Posterior vena cava (tissue), 2 donors: ENCODE measurements at places on chromosomes 6 and 20. TPM values are rescaled to one million over a fixed set of nuclear protein-coding genes. Genes with fewer than 3 reads are reported as not detected.

- no peak for DNase-seq
Observed at GRCh38 chr6:109174916-109175315, 79.6 kb downstream of the CEP57L1 start.

- DNase-seq, result no peak
Observed at GRCh38 chr6:73491377-73491776, 29.5 kb downstream of the EEF1A1 start.

DNA sequence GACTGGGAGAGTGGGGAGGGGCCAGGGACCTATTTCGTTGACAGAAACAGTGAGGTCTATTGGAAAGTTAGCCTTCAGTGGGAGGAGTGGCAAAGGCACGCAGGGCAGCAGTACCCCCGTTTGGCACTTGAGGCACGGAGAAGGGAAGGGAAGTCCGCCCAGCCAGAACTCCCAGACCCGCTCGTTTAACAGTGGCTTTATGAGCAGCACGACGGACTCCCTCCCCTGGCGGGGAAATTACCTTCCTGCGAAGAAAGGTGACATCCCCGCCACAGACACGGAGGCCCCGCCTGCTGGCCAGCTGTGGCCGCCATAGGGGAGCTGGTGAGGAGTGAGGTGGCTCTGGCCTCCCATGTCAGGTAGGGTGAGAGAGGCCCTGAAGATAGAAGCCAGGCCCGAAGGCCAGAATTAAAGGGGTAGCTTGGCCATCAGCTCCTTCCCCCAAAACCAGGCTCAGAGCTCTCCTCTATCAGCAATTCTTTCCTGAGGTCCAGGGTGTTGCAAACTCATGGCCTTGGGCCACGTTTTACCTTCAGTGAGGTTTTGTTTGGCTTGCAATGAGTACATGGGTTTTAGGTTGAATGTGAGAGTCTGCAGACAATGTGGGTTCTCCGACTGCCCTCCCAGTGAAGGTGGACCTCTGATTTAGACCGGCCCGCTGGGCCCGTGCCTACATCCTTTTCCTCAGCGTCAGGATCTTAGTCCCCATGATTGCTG is 123.7 kb downstream of the MRPL14 start:
- DNase-seq, result no peak

GRCh38 chr20:23116311-23117089 is 30.4 kb upstream of the CD93 start:
- DNase-seq, result peak; percentile 72

GRCh38 chr6:156102129-156102528 is 646.5 kb upstream of the NOX3 start:
- DNase-seq, result no peak

DNA sequence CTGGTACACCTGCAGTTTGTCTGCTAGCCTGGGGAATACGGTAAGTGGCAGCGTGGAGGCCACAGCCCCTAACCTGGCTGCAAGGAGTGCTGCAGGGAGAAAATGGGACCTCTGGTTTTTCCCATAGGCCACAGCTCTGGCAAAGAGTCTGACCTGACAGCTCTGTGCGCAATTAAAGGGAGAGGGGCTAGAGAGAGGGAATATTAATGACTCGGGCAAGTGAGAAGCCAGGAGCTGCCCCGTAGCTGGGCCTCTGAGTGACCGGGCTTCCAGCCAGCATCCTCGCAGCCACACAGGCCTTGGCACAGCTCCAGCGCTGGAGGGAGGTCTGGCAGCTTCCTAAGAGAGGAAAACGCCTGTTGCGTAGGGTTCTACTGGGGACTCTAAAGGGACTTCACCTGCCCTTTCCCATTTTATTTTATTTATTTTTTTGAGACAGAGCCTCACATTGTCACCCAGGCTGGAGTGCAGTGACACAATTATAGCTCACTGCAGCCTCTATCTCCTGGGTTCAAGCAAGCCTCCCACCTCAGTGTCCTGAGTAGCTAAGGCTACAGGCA is 18.2 kb upstream of the OCSTAMP start:
- DNase-seq, result peak; percentile 92

- DNase-seq, result no peak
Observed at GRCh38 chr6:36320475-36320874, 16.2 kb downstream of the BNIP5 start.

GRCh38 chr20:59804871-59805665 is 128.4 kb downstream of the SYCP2 start:
- DNase-seq, result no peak

GRCh38 chr6:53426667-53427270 is 78.0 kb upstream of the ELOVL5 start:
- no peak for DNase-seq

DNA sequence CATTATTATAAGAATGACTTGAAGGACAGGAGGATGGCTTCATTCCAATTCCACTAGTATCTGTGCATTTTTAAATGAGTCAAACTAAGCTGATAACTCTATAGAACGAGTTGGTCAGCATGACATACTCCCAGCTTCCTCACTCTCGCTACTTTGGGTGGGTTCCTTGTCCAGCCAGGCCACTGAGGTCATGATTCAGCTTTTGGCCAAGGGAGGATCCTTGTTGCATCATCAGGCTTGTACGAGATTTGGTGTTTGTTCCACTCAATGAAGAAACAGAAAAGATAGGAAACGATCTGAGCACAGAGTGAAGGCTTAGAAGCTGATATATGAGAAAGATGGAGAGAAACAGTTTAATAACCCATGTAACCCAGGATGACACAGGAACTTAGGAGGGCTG is 19.8 kb downstream of the NEDD9 start:
- no peak for DNase-seq

- DNase-seq, result no peak
Observed at GRCh38 chr6:156857573-156857972, 80.4 kb downstream of the ARID1B start.

DNA sequence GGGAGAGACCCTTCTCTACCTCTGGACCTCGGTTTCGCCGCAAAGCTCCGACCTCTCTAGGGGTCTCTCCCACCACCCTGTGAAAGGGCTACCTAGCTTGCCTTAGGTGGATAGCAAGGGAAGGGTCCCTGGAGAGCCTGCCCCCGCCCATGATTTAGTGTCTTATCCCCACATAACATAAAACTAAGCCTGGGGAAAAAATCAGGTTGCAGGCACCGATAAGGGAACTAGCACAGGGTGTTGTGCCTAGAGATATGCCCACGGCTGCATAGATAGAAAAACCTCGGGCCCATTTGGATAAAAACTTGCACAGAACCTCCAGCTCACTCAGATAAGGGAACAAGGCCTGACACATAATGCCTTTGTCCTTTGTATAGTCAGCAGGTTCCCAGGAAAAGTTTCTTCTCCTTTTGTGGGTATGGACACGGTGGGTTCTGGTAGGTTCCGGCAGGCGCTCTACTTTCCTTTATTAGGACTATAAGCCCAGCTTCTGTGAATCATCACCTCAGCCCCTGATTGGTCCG is 846 bp downstream of the ZSCAN31 start:
- no peak for DNase-seq

- no peak for DNase-seq
Observed at GRCh38 chr20:32010666-32011065, 428 bp downstream of the CCM2L start.

- peak; percentile 83 for DNase-seq
Observed at GRCh38 chr6:32190911-32191677, 1.1 kb upstream of the PBX2 start.

DNA sequence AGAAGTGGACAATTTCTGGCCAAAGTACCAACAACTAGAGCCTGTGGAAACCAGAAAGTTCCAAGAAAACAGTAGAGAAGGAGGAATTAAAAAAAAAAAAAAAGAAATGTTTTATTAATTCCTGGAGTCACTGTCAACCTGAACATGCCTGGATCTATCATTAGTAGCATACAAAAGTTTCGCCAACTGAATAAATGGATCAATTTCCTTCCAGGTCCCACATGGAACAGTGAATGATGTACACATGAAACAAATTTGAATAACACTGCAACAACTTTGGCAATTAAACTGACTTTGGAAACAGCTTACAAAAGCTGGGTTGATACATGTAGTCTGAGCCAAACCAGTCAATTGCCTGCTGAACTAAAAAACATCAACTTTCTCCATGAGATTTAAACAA is 90.0 kb upstream of the HMGCLL1 start:
- DNase-seq, result no peak

DNA sequence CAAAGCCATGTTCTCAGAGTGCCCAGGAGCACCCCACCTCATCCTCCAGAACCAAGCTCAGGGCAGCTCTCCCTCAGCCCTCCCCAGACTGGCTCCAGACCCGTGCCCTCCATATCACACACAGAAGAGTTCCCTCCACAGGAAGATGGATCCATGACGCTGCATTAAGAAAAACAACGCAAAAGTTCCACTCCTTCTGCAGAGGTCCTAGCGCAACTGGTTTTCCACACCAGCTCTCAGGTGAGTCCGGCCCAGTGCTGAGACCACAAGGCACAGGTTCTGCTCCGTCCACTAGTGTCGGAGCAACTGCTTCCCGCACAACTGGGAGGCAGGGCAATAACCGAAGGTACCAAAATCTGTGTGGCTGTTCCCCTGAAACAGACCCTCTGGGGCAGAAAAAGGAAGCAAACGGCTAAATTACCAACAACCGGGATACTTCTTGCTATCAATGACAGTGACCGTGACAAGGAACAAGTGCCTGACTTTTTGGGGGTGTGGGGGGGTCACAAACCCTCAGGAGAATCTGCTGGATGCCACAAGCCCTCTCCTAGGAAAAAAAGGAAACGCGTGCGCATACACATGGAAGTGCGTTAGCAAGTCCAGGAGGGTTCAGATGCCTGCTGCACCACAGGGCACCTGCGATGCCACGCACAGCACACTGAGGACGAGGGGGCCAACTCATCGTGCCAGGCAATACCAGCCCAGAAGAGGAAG is 49.2 kb downstream of the MYH7B start:
- peak; percentile 40 for DNase-seq

DNA sequence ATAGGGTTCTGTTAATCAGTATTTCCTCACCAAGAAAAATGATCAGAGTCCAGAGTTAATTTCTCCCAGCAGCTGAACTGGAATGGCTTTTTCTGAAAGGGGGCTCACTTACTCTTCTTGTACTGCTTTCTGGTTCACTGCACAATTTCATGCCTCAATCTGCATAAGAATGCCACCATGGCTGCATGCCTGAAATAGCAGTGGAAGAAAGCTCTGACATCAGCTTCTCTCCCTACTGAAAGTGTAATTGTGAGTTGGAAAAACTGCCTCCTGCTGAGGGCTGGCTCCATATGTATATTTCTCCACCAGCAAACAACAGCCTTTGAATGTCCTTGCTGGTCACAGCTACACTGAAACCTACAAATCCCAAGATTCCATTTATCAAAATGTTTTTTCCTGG is 1027.2 kb upstream of the GJE1 start:
- no peak for DNase-seq

- DNase-seq, result no peak
Observed at GRCh38 chr6:16006681-16007080, 122.2 kb upstream of the MYLIP start.

DNA sequence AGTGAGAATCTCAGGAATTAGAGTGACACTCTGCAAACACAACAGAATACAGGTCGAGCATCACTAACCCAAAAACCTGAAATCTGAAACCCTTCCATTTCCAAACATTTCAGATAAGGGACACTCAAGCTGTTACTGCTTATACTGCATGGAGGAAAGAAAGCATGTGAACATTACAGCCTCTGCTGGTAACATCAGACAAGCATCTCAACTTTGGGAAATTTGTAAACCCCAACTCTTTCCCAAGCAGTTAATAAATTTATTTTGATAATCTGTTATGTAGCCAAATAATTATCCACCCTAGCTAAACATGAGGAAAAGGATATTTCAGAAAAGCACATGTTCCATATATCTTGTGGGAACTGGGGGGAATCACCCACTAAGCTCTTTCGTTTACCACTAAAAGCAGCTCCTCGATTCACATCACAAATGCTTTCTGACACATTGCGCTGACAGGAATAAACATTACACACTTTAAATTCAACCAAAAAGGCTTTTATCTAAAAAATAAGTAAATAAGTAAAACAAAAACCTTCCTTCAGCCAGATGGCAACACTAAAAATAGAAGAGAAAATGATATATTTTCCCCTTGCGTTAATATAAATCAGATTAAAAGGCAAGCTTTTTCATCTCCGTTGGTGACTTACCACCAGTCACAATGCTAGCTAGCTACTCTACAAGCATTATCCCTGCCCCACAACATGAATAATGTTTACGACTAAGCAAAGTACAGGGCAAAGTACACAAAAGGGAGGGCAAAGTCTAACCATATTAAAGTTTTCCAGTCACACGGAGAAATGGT is 120.8 kb downstream of the MAP7 start:
- DNase-seq, result no peak

Gene HNF4A
- total RNA-seq, result not detected

Gene SAPCD1
- total RNA-seq, result not detected

Gene OOEP
- total RNA-seq, result 0.24 TPM

Gene GJA10
- not detected for total RNA-seq

Gene FLRT3
- 0.65 TPM for total RNA-seq

Gene C6orf141
- 1.7 TPM for total RNA-seq

Gene SNX21
- total RNA-seq, result 55.4 TPM

Gene SYNJ2
- 30.4 TPM for total RNA-seq

Gene DLK2
- 0.42 TPM for total RNA-seq

Gene SOX18
- total RNA-seq, result 47.6 TPM

Gene BPIFB1
- not detected for total RNA-seq

Gene BLCAP
- total RNA-seq, result 55.4 TPM

Gene TGIF2
- 5.3 TPM for total RNA-seq

Gene DNPH1
- 42.5 TPM for total RNA-seq

Gene MUCL3
- not detected for total RNA-seq

Gene ADA
- 11.0 TPM for total RNA-seq
